Cerebellar cortex (tissue), 1 donor: ENCODE measurements at places on chromosomes 3 and 15.

GRCh38 chr3:174409086-174409743, 449.9 kb upstream of the NAALADL2 start:
- no peak for DNase-seq

- DNase-seq = no peak
Observed at GRCh38 chr3:23659274-23659673, 146.5 kb upstream of the UBE2E1 start.

DNA sequence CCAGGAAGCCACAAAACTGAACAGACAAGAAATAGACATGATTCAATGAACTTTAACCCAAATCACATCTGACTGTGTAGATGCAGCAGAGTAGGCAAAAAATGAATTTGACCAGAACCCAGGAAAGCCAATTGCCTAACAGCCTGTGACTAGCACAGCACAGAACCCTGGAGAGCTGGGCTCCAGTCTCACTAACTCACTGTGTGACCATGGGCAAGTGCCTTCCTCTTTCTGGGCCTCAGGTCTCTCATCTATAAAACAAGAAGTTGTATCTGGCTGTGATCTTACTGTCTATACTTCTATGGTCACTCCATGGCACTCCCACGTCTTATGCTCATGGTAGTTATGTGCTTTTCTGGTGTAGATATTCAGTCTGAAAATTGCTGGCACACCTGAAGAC, 48.1 kb upstream of the USP3 start:
- no peak for DNase-seq

GRCh38 chr3:42228796-42229195, 37.2 kb downstream of the CCK start:
- DNase-seq = no peak

DNA sequence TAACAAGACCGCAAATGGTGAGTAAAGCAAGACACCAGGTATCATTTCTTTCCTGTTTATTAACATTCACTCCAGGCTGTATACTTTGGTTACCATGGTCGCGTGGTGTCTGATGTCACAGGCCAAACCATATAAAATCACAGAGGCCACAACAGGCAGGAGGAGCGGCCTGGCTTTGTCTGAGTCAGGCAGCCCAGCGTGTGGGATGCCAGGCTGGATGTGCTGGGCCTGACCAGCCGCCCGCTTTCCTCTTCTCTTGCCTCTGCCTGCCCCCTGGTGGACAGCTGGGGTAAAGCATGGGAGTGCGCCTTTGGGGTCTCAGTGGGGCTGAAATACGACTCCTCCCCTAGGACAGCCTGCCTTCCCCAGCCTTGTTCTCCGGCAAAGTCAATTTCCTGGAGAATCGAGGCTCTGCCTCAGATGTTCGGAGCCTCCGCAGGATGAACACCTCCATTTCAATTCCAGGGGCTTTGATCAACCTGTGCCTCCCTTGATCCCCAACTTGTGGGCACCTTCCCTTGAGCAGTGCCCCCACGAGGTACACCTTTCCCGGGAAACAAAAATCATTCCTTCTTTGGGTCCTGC, 78.2 kb downstream of the CCNL1 start:
- DNase-seq = peak; percentile 86

- no peak for DNase-seq
Observed at GRCh38 chr3:9149566-9149965, 99.9 kb downstream of the SRGAP3 start.

- no peak for DNase-seq
Observed at GRCh38 chr15:28783873-28784272, 64.6 kb downstream of the GOLGA6L7 start.

GRCh38 chr3:19264424-19264823, 116.1 kb downstream of the KCNH8 start:
- DNase-seq = no peak

- no peak for DNase-seq
Observed at GRCh38 chr3:67941433-67942030, 287.1 kb upstream of the SUCLG2 start.

- no peak for DNase-seq
Observed at GRCh38 chr15:63166219-63166618, 8.9 kb upstream of the RPS27L start.

- no peak for DNase-seq
Observed at GRCh38 chr3:9750556-9751411, 1.0 kb downstream of the OGG1 start.

DNA sequence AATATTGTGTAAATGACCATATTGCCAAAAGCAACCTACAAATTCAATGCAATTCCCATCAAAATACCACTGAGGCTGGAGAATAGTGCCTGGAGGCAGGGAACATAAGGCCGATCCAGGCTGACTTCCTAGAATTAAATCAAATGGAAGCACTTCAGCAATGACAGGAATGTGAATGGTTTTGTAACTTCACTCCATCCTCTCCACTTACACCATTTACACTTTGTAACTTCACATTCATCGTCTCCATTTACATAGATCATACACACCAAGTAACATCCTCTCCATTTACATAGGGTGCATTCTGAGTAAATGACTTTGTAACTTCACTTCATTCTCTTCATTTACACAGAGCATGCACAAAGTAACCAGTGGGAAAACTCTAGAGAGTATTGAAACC, 11.6 kb downstream of the STRIT1 start:
- no peak for DNase-seq

DNA sequence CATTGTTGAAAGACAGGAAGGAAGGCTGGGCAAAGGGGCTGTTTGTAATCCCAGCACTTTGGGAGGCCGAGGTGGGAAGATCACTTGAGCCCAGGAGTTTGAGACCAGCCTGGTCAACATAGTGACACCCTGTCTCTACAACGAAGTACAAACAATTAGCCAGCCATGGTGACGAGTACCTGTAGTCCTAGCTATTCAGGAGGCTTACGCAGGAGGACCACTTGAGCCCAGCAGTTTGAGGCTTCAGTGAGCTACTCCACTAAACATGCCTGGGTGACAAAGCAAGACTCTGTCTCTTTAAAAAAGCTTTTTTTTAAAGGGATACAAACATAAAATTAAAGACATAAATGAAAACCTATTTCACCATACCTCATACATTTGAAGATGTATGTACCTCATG, 11.1 kb downstream of the SERP1 start:
- DNase-seq = no peak

DNA sequence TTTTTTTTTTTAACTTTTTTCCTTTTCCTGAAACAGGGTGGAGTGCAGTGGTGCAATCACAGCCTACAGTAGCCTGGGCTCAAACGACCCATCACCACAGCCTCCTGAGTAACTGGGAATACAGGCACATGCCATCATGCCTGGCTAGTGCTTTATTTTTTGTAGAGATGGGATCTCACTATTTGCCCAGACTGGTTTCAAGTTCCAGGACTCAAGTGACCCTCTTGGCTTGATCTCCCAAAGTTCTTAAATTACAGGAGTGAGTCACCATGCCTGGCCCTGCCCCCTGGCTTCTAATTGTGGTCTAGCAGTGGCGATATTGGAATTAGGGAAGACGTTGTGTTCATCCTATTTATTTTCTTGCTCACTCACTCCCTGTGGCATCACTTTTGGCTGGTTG, 1138.4 kb downstream of the SI start:
- DNase-seq = no peak

DNA sequence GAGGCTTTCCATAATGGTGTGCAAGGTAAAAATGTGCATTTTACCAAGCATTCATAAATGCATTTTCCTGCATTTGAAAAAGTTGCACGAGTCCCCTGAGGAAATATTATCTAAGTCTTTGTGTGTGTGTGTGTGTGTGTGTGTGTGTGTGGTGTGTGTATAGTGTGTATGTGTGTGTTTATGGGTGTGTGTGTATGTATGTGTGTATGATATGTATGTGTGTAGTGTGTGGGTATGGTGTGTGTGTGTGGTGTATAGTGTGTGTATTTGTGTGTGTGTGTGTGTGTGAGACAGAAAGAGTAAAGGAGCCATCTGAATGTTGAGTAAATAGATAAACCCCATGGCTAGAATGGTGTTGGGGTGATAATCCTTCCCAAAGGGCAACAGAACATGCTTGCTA, 229.6 kb upstream of the TBC1D5 start:
- DNase-seq = no peak

GRCh38 chr15:61036136-61036535, 193.0 kb downstream of the RORA start:
- no peak for DNase-seq

DNA sequence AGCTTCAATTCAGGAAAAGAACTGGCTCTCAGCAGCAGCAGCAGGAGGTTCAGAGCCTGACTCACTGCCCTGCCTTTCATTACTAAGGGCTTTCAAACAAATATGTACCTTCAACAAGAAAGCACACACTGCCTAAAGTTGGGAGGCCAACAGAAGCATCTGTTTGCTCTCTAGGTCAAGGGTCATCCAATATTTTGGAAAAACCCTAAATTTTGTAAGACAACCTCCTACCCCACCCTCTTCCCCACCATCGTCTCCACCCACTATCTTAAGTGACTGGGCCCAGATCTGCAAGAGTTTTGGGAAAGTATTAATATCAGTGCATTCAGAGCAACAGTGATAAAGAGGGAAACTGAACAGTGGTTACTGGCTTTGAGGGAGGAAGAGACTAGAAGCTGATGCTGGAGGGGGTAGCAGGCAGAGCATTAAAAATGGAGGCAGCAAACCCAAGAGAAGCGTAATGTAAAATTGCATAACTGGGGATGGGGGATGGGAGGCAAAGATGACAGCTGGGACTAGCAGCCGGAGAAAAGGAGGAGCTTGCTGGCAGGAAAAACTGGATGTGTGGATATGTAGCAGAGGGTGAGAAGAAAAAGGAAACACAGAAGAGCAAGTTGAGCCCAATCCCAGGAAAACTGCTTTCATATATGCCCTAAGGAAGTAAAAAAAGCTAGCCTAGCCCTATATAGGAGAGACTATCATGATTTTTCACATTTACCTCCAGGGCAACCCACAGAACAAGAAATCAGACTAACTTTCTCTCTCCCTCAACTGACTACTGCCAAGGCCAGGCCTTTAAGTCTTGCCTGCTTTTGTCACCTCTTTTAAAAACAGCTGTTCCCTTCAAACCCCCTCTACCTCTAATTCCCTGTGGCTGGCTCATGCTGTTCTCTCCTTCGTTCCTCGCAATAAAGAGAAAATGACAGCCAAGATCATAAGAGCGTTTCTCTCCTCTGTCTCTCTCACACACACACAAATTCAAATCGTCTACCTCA, 31.4 kb downstream of the NPTN start:
- DNase-seq = peak; percentile 80

GRCh38 chr3:33791477-33792166, 6.8 kb upstream of the PDCD6IP start:
- no peak for DNase-seq

- peak; percentile 88 for DNase-seq
Observed at GRCh38 chr3:12545473-12545791, at the start of gene MKRN2OS. Gene MKRN2OS (minus strand): TSS chr3:12545499. CDS start chr3:12545464, 35 bp downstream.

- no peak for DNase-seq
Observed at GRCh38 chr15:39409876-39410530, 170.9 kb upstream of the THBS1 start.

DNA sequence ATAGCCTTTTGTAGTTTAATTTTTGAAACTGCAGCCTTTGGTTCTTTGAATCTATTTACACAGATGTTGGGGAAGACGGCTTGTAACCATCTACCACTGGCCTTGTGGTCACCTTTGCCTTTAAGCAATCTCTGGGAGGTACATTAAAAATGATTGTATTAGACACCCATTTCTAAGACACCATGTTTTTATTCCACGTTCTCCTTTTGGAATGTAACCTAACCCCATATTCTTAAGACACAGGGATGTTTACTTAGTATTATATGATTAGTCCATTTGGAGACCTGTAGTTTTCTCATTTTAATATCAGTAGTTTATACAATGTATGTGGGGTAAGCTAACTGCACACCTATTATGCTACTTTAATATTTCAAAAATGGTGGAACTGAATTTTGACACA, 175.1 kb upstream of the PLSCR5 start:
- DNase-seq = no peak

GRCh38 chr15:91291673-91292072, 191.6 kb downstream of the SV2B start:
- DNase-seq = peak; percentile 27

DNA sequence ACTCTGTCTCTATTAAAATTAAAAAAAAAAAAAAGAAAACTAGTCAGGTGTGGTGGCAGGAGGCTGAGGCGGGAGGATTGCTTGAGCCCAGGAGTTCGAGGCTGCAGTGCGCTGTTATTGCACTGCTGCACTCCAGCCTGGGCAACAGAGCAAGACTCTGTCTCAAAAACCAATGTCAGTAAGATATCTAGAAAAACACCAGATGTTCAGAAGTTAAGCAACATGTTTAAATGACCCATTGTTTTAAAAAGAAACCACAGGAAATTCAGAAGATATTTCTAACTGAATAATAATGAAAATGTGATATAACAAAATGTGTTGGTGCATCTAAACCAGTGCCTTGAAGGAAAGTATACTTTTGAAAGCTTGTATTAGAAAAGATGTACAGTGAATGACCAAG, 203.4 kb upstream of the CGNL1 start:
- no peak for DNase-seq

DNA sequence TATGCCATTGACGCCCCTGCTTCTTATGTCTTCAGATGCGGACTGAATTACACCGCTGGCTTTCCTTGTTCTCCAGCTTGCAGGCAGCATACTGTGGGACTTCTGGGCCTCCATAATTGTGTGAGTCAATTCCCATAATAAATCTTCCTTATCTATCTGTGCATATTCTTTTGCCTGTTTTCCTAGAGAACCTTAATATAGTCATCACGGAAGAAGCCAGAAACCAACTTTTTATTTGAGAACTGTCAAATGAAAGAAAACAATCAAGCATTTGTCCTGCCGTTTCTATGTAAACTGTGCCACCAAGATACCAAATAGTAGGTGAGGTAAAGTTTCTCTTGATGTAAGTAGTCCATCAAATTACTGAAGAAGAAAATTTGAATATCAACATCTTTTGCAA, 51.8 kb upstream of the B3GALNT1 start:
- no peak for DNase-seq

DNA sequence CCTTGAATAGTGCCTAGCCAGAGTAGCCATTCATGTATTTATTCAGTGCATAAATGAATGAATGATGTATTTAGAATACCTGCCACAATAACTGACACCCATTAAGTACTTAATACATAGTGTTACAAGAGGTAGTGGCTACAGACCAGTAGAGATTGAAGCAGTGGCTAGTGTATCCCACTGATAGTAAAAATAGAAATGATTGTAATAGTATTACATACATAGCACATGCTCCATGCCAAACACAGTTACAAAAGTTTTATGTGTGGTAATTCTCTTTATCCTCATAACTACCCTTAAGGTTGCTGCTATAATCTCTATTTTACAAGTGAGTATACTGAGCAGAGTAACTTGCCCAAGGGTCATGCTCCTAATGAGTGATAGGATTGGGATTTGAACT, 30.3 kb upstream of the SCAANT1 start:
- no peak for DNase-seq

DNA sequence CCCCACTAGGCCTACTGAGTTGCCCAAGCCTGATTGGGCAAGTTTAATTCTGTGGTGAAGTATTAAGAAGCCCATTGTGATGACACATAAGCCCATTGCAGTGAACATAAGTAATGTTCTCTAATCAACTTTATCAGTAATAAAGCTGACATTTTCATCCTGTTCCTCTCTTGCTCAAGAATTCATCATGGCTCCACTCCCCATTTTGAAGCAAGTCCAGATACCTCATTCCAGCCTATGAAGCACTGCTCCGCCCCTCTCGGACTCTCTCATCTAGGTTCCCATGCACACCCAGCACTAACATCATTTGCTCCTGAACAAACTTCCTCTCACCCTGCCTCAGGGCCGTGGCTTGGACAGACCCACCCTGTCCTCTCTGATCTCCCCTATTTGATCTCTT, 10.5 kb downstream of the SHF start:
- no peak for DNase-seq
